SW480 (cell line): ENCODE measurements at places on chromosomes 6 and 20.

GRCh38 chr6:16783509-16783908, 22.2 kb upstream of the ATXN1 start:
- DNase-seq, result no peak

GRCh38 chr6:159910342-159910741, 19.6 kb downstream of the MAS1 start:
- no peak for DNase-seq

GRCh38 chr6:71385111-71385822, 96.7 kb downstream of the OGFRL1 start:
- no peak for DNase-seq

DNA sequence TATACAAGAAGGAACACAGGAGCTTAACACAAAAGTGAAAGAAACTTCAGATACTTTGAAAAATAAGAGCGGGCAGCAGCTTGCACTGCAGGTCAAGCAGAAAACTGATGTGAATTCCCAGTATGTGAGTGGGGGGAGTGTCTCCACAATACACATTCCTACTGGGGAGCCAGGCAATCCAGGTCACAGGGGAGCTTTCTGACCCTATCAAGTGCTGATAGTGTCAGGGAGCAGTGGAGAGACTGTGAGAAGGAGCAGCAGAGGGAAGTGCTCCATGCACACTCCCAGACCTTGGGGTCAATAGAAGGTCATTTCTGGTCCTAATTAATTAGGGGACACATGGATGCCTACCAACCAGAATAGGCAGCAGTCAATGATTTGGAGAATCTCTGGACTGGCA, 59.4 kb downstream of the PDSS2 start:
- no peak for DNase-seq

DNA sequence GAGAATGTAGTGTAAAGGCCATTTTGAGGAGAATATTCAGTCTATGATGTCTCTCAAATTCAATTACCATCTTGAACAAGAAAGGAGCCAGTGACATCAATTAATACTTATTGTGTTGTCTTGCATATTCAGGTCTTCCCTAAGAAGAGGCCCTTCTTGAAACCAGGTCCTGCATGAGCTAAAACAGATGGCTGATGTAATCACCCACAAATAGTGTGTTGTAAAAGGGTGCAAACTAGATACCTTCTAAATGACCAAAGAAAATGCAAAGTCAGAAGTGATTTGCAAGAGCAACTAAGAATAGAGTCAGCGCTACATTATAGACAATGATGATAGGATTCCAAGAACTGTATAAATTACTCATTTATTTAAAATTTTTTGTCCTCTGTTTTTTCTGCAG, 97.0 kb downstream of the BTBD3 start:
- DNase-seq, result no peak

DNA sequence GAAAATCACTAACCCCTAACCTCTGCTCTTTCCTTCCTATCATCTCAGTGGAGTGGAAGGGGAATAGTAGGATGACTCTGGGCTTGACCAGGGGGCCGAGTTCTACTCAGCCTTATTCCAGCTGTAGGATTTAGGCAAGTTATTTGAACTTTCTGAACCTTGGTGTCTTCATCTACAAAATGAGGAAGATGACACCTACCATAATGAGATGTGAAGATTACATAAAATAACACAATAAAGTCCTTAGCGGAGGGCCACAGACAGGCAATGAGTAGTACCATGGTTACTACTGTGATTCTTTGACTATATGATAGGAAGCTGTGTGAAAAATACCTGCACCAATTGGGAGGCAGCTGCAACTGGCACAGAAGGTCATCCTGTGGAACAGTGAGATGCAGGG, 53.6 kb upstream of the PIM1 start:
- DNase-seq, result no peak

GRCh38 chr6:128932061-128932460, 49.1 kb downstream of the LAMA2 start:
- no peak for DNase-seq

DNA sequence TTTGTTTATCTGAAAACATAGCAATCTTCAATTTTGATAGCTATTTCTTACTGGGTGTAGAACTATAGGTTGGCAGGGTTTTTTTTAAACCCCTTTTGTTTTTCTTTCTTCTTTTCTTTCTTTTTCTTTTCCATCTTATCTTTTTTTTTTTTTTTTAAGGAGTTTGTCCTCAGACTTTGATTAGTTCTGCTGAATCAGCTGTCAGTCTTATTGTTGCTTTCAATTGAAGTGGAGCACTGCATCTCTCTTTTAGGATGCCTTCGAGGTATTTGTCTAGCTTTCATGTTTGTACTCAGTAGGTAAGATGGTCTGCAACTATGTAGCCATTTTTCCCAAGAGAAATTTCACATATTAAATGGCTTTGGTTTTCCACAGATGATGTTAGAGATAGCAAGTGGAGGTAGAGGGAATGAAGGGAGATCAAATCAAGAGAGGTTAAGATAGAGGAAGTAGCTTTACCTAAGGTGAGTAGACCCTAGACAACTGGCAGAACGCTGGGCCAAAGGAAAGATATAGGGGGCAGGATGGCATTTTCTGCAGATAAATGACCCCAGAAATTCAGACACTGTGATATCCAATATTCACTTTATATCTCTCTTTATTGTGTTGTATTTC, 137.1 kb downstream of the BCAS1 start:
- no peak for DNase-seq
